Skin of body (tissue), 3 donors: ENCODE measurements at places on chromosomes 16 and 17. TPM values are rescaled to one million over a fixed set of nuclear protein-coding genes. Genes with fewer than 3 reads are reported as not detected.

Gene BCO1
- not detected for total RNA-seq

GRCh38 chr16:17302214-17302613 lies 168.5 kb downstream of the XYLT1 start:
- DNase-seq = no peak

DNA sequence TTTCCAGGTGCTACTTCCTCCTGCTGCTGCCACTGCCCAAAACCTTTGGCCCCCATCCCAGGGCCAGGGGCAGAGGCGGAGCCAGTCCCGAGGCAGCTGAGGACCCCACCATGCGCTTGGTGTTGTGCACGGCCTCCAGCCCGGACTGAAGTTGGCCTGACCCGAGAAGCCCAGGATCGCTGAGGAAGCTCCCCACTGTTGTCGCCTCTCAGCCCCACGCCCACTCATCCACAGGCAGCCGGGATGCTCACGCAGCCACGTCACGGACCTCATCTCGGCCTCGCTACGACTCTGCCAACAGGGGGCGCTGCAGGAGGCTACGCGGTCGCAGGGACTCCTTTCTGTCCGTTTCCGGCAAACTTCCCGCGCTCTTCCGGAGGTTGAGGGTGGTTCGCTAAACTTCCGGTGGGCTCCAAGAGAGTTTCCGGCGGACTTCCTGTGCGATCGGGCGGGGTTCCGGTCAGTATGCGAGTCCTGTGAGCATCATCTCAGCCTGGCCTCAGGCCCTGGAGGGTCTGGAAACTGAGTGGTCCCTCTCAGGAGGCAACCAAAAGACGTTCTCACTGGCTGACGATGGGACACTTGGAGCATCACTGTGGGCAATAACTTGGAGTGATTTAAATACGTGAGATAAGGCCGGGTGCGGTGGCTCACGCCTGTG lies 12.4 kb downstream of the ZG16B start:
- peak; percentile 33 for DNase-seq

Gene KRTAP3-1
- total RNA-seq = 5.3 TPM

DNA sequence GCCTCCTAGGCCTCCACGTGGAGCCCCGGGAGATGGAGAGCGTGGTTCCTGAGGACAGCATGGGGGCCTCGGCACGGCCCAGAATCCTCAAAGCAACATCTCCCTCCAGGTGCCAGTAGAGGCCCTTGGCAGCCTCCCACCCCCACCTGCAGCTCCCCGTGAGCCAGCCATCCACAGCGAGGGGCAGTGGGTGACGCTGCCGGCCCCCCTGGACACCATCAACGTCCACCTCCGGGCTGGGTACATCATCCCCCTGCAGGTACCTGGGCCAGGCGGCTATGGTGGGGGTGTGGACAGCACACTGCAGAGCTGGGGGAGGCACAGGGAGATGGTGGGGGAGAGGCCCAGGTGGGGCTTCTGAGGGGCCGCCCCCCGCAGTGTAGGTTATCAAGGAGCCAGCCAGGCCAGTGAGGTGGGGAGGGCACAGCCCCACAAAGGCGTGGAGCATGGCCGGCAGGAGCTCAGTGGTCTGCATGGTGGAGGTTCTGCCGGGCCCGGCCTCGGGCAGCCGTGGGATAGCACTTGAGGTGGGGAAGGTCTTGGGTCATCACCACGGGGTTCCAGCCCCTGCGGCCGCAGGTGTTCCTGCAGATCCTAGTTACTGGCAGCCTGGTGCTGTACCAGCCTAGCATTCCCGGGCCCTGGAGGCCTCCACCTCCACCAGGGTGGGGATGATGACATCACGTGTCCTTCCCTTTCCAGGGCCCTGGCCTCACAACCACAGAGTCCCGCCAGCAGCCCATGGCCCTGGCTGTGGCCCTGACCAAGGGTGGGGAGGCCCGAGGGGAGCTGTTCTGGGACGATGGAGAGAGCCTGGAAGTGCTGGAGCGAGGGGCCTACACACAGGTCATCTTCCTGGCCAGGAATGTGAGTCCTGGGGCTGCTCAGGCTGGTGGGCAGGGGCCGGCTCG lies 16.4 kb downstream of the GAA start:
- no peak for DNase-seq

- DNase-seq = no peak
These were observed 3.9 kb upstream of the CCDC57 start for GRCh38 chr17:82216301-82217119.

DNA sequence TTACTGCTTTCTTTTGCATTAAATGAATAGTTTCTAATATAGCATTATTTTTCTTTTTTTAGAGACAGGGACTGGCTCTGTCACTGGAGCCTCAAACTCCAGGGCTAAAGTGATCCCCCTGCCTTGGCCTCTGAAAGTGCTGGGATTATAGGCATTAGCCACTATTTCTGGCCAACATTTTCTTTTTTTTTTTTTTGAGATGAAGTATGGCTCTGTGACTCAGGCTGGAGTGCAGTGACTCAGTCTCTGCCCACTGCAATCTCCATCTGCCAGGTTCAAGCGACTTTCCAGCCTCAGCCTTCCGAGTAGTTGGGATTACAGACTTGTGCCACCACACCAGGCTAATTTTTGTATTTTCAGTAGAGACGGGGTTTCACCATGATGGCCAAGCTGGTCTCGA lies 2.0 kb upstream of the DUXB start:
- no peak for DNase-seq

Gene RUNDC3A
- total RNA-seq = 7.6 TPM

Gene MGAT5B
- total RNA-seq = 0.69 TPM

DNA sequence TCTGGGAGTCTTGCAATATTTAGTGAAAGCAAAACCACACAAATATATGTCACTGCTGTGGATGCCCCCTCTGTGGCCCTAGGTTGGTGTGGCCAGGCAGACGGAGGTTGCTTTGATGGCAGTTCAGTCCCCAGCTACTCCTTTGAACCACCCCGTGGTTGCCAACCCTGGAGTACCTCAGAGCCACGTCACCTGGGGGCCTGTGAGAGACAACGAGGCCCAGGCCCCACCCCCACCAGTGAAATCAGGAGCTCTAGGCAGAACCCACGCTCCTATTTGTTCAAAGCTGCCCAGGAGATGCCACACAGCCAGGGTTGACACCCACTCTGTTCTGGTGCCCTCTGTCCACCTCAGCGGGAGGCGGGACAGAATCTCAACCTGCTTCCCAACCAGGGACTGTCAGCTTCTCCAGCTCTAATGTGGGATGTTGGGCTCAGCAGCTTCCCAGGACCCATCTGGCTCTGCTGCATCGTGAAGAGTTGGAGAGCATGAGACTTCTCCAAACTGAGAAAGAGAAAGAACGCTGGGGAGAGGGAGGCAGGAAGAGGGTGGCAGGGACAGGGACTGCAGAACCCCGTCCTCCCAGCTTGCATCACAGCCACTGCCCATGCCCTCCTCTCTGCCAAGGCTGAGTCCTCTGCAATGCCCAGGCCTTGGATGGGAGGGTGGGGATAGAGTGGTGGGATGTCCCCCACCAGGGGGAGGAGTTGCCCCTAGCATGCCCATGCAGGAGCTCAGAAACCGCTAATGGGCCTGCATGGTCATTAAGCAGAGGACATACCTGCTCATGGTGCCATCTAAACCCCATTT lies 81.8 kb downstream of the C16orf78 start:
- DNase-seq = no peak

- DNase-seq = no peak
These were observed 28.0 kb downstream of the LLGL2 start for GRCh38 chr17:75553295-75554110.

Gene SGF29
- 9.4 TPM for total RNA-seq

DNA sequence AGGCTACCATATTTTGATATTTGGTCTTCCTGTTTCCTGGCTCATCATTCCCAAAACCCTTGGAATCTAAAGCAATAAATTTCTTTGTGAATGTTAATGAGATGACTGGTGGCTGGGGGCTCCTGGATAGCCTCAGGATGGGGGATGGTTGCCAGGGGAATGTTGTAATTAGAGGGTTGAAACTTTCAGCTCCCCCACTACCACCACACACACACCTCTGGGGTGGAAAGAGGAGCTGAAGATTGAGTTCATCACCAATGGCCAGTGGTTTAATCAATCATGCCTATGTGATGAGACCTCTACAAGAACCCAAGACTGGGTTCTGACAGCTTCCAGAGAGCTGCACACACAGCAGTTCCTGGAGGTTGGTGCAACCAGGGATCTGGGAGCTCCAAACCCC lies 59.1 kb downstream of the HS3ST3A1 start:
- DNase-seq = no peak

DNA sequence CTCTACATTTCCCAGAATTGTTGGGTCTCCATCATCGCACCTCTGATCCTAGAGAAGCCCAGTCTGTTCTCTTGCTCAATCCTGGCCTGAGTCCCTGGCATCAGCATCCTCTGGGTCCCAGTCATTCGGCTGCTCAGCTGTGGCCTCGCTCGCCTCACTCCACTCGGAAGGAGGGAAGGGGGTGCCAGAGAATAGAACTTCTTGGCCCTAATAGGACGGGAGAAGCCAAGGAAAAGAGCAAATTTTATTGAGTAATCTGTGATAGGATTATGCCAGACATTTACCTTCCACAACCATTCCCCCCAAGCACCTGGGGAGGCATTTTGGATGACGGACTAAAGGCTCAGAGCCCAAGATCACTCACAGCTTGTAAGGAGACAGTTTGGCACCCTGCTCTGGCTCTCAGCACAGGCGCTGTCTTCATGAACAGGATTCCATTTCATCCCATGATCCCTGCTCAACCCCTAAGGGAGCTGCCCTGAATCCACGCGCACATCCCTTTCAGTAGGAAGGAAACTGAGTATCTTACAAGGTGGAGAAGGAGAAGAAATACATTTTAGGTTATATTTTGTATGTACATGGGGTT lies 498 bp upstream of the CLEC10A start:
- no peak for DNase-seq

DNA sequence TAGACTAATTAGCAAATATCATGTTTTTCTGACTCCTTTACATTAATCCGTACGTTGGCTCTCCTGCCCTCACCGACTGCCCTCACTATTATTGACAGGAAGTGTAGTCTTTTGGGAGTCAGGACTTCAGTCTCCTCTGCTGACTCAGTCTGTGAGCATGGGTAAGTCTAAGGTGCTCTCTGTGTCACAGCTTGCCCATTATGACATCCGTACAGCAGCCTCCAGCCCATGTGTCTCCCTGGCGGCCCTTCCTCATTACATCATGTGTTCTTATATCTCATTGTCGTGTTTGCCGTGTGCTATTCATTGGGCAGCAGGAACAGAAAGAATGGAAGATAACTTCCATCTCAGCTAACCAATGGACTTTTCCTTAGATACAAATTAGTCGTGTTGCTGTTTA lies 77.5 kb downstream of the MRTFB start:
- DNase-seq = no peak

- DNase-seq = no peak
These were observed 157.2 kb downstream of the RAB11FIP4 start for GRCh38 chr17:31548709-31549108.

DNA sequence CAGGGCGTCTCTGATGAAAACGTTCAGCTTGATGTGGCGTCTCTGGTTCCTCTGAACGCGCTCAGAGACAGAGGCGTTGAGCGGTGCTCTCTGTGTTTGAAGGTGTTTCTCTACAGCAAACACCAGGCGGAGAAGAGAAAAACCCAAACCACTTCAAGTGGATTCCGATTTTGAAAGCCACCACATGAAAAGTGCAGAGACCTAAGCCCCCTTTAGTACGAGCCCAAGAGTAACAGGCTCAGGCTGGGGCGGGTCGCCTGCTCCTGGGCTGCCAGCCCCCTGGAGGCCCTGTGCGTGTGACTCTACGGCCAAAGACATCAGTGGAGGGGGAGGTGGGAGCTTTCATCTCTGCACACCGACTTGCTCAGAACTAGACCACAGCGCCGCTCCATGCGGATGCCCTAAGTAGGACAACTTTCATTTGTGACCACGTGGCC lies 328.4 kb downstream of the MAF start:
- DNase-seq = no peak

Gene LAT
- total RNA-seq = 1.6 TPM

DNA sequence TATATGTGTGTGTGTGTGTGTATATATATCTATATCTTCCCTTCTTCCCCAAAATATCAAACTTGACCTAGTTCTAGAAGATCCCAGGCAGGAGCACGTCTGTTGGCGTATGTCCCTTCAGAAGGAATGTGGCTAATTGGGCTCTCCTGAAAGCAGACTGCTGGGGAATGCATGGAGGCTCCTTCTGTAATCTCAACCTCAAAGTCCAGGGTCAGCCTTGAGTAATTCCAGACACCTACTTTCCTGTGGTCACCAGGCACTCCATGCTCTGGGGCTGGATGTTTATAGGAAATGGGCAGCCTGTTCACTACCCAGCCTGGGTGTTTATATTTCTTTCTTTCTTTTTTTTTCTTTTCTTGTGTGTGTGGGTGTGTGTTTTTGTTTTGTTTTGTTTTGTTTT lies 13.4 kb downstream of the BCO1 start:
- DNase-seq = no peak

GRCh38 chr16:54050459-54051210 lies 236.0 kb downstream of the IRX3 start:
- DNase-seq = peak; percentile 70

GRCh38 chr17:57490111-57490845 lies 234.0 kb downstream of the MSI2 start:
- no peak for DNase-seq

GRCh38 chr16:11254913-11255736 lies 879 bp downstream of the SOCS1 start:
- DNase-seq = no peak

- DNase-seq = no peak
These were observed at the start of gene HID1 for GRCh38 chr17:74972107-74972972. Gene HID1, minus strand, starts transcription at chr17:74972759. Its CDS starts 103 bp downstream, at chr17:74972656.
